ENCODE measurements at places on chromosomes 3 and 15.
A peak's percentile ranks its signal among the peaks of the same experiment; 100 is the strongest.

GRCh38 chr3:108053067-108053466 lies 37.8 kb downstream of the CD47 start:
- DNase-seq: no peak

DNA sequence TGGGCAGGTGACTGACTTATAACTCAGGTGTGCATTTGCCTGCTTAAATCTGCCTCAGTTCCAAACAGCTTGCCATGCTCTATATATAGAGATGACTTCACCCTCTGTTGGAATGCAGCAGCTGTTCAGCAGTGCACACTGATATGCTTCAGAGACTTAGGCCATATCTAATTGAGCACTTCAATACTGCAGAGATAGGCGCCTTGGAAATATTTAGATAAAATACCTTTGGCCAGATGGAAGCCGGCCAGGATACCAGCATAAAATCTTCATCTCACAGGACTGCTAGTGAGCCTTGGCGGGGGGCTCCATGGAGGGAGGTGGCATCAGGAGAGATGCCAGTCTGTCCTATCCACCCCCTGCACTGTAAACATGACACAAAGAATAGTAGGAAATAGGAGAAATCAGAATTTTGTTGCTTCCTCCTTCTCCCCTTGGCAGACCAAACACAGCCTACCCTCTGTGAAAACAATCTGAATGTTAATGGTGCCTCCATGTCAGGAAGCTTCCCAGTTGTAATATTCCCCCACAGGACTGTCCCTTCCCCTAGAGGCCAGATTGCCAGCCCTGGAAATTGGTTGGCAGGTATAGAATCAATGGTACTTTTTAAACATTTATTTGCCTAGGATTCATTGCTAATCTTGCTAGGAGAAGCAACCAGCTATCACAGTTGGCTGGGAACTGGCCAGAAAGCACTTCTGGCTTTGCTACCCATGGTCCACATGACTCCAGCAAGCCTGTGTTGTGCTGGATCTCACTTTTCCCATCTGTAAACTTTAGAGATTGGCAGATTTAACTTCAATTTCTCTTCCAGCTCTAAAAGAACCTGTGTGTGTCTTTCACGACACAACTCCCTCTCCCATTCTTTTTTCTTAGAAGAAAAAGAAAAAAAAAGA lies 215.5 kb upstream of the KCNMB2 start:
- no peak for DNase-seq

DNA sequence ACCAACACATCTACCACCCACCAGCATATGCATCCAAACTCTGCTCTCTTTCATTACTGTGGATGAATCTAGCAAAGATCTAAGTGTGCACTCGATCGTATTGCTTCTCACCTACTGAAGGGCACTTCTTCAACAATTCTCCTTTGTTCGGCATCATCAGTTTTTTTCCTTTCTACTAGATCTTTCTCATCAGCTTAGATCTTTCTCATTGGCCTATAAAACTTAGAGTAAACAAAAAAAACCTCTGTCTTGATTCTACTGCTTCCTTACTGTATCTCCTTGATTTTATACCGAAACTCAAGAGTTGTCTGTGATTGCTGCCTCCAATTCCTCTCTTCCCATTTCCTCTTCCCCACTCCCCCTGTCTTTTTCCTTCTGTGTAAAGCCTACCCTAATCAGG lies 36.1 kb upstream of the TIPARP start:
- no peak for DNase-seq

DNA sequence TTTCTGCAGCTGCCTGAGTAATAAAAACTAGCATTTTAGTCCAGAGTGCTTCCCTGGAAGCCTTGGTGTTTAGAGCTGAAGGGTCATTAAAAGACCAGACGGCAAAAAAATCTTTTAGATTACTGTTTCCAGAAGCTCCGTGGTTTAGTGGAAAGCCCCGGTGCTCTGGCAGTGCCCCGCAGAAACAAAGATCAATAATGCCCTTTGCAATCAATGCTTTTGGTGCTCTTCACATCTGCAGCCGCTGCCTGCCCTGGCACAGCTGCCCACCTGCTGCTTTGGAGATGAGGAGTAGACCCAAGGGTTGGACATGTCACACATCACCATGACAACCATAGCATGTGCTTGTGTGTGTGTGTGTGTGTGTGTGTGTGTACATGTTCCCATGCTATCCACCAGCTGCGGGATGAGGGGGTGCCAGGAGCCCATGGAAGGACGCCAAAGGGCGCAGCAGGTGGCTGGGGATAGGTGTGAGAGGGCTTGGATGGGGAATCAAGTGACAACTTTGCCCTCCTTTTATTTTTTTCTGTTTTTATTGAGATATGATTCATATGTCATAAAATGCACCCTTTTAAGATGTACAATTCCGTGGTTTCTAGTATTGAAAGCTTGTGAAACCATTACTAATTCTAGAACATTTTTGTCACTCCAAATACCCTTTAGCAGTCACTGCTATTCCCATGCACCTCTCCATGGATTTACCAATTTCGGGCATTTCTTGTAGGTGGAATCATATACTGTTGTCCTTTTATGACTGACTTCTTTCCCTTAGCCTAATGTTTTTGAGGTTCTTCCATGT lies 75.7 kb upstream of the KLHL25 start:
- DNase-seq: no peak

DNA sequence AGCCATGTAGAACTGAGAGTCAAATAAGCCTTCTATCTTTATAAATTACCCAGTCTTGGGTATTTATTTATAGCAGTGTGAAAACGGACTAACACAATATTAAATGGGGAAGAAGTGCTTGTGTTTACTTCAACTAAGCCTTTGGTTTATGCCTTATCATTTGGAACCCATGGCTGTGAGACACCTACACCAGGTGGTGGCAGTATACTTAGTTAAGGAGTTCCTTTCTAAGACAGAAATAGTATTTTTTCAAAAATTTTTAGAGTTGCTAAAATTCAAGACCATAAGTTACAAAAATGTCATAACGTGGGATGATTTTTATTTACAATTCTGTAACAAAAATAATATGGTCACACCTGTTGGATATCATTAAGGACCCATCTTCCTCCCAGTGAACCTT lies 354.5 kb upstream of the SOX14 start:
- no peak for DNase-seq

- DNase-seq: no peak
Observed at GRCh38 chr3:70471464-70472342, 159.3 kb upstream of the MDFIC2 start.

- no peak for DNase-seq
Observed at GRCh38 chr15:78715930-78716329, 74.9 kb upstream of the CHRNB4 start.

DNA sequence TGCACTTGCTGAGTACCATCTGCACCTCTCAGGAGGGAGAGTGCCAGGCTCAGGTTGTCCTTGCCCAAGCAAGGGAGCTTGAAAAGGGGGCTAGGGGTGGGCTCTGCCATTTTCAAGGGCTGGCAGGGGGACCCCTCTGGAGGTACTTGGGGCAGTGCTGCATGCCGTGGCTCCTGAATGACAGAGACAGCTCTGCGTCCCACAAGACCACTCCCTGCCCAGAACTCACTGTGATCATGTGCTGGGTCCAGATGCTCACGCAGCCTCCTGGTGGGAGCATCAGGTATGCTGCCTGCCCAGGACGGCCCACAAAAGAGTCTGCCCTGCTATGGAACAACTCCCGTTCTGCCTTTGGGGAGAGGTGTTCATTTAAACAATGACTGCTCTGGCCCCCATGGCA lies 165.2 kb downstream of the GOLGA6L4 start:
- no peak for DNase-seq

DNA sequence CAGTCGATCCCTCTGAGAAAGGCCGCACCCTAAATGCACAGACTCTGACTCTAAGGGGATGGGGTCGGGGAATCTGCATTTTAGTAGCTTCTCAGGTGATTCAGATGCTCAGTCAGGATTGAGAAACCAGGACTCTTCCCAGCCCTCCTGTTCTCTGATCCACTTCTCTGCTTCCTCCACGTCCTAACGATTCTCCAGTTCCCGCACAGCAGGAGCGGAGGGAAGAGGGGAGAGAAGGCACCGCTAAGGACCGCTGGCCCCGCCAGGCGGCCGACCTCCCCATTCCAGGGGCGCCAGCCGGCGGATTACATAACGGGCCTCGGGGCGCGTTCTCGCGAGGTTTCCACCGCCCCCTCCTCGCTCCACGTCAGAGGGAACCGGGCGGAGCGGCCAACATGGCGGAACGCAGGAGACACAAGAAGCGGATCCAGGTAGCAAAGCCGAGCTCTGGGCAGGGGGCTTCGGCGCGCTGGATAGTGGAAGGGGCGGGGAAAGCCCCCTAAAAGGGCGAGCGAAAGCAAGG lies at the start of gene SEC62:
TSS of gene SEC62 (plus strand) at position 380 of the 523 bp plus-strand sequence. CDS start at position 396, 16 bp downstream.
- peak; percentile 94 for DNase-seq

DNA sequence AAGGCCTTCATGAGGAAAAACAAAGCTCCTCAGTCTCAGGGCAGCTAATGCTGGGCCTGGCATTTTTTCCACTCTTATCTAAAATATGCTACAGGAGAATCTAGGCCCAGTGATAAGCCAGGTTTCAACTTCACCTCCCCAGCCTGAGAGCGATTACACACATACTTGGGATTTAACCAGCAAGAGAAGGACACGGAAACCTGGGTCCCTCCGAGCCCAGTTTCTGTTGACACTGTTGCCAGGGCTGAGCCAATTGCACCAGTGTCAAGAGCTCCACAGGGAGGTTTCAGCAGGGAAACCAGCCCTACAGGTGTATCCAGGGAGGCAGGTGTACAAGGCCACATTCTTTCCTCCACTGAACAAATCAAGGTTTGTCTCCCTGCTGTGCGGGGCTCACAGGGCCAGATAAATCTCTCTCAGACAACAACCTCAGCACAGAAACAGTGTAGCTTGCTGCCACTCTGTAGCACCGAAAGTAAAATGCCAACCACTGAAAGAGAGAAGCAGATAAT lies 85.4 kb downstream of the MAGI1 start:
- no peak for DNase-seq

GRCh38 chr3:104832530-104832929 lies 534.2 kb upstream of the ALCAM start:
- no peak for DNase-seq

GRCh38 chr3:81910244-81910852 lies 148.9 kb upstream of the GBE1 start:
- DNase-seq: peak; percentile 38

- DNase-seq: no peak
Observed at GRCh38 chr15:90009301-90010022, 8.3 kb downstream of the ZNF710 start.

DNA sequence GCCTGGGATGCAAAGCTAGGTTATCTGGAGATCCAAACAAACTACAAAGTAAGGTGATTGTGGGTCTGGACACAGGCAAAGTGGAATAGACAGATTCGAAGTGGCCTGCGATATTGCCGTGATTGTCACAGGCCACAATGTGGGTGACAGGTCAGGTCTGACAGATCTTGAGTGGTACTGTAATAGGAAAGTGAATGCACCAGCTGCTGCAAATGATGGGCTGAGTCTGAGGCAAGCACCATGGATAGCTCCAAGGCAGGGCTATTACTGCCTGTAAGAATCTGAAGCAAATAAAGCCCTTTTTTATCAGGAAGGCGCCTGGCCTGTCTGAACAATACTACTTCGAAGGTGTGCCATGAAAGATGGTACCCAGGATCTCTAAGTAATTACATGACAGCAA lies 10.0 kb downstream of the ARMC8 start:
- no peak for DNase-seq

- no peak for DNase-seq
Observed at GRCh38 chr15:34122771-34123183, 20.9 kb downstream of the PGBD4 start.

GRCh38 chr3:188309437-188310269 lies 155.7 kb downstream of the LPP start:
- DNase-seq: no peak

- no peak for DNase-seq
Observed at GRCh38 chr15:31345606-31346366, 19.2 kb downstream of the KLF13 start.

DNA sequence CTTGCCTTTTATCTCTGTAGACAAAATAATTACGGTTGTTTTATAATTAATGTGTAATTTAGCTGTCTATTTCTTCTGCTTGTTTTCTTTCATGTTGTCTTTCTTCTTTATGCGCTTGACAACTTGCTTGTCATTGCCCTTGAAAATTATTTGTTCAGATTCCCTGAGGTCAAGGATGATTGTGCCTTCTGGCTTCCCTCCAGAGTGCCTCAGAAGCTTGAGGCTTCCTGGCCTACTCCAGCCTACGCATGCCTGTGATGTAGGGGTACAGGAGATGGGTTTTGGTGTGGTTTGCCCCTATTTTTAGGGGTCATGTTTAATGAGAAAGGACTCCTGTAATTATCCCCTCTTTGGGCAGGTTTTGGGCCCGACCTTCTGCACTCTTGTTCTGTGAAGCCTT lies 231.5 kb downstream of the SV2B start:
- no peak for DNase-seq

GRCh38 chr15:52217186-52217585 lies 26.0 kb upstream of the GNB5 start:
- no peak for DNase-seq

DNA sequence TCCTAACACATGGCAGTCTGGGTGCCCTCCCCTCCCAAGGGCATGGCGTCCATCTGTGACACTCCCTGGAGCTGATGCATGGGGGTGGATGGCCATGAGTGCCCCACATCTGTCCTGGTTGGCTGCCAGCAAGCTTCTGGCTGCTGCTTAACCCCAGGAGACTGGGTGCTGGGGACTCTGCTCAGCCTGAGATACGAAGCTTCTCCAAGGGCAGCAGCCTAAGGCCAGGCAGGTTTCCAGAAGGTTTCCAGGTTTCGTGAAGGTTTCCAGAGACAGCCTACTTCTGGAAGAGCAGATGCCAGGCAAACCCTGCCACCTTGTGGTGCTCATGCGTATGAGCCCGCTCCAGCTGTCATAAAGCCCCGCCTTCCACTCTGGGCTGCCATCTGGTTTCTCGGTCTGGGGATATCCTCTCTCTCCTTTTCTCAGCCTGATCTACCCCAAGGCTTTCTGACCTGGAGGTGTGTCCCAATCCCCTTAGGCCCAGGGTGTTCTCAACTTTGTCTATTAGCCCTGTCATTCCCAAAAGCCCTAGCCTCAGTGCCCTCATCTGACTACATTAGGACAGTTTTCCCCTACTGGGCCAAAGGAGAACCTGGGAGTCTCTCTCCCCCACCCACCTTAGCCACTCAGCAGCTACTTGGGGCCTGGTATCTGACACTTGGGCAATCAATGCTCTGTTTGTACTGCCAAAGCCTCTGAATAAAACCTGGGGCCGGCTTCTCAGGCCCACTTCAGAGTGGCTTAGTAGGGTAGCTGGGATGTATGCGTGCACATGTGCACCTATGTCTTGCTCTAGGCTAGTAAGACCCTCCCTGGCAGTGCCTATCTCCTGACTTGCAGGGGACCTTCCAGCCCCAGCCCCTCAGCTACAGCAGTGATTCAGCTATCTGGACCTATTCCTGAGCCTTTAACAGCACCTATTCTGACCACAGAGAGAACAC lies 12.0 kb downstream of the MRPL46 start:
- peak; percentile 24 for DNase-seq
